GF-D8 (cell line): ENCODE measurements at places on chromosomes 16 and 17.
A peak's percentile ranks its signal among the peaks of the same experiment; 100 is the strongest.

DNA sequence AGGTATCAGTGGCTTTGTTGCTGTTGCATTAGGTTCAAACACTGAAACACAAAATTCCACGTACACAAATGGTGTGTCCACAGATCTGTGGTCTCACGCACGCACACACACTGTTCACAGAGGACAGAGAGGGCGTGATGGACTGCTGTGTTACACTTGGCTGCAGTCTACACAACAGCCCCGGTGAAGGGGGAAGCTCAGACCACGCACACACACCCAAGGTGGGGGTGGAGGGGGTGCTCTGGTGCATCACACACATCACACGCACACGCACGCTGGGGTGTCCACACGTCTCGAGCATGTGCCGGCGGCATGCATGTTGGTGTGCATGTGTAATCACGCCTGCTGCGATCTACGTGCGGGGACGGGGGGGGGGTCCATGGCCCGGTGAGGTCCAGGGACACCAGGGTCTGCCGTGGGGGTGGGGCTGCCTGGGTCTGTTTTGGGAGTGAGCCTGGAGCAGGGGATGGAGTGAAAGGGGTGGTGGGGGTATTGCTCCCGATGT, 7.3 kb downstream of the HSD3B7 start:
- DNase-seq: no peak

GRCh38 chr16:50695017-50696000, 1.9 kb downstream of the NOD2 start:
- peak; percentile 35 for DNase-seq

DNA sequence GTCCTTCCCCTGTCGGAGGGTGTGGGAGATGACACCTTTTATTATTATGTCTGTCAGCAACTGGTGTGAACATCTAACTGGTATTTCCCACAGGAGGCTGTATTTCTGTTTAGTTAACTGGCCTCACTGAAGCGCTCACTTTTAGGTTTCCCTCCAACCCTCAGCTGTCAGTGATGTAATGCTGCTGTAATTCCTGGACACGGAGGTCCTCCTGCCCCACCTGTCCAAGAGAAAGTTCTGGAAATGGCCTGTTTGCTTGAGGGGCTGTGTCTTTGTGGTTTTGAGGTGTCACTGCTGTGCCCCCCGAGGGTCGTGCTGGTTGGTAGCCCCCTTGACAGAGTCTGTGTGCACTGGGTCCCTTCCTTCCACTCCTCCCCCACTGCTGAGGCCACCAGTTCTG, 11.5 kb downstream of the KCNJ12 start:
- no peak for DNase-seq

DNA sequence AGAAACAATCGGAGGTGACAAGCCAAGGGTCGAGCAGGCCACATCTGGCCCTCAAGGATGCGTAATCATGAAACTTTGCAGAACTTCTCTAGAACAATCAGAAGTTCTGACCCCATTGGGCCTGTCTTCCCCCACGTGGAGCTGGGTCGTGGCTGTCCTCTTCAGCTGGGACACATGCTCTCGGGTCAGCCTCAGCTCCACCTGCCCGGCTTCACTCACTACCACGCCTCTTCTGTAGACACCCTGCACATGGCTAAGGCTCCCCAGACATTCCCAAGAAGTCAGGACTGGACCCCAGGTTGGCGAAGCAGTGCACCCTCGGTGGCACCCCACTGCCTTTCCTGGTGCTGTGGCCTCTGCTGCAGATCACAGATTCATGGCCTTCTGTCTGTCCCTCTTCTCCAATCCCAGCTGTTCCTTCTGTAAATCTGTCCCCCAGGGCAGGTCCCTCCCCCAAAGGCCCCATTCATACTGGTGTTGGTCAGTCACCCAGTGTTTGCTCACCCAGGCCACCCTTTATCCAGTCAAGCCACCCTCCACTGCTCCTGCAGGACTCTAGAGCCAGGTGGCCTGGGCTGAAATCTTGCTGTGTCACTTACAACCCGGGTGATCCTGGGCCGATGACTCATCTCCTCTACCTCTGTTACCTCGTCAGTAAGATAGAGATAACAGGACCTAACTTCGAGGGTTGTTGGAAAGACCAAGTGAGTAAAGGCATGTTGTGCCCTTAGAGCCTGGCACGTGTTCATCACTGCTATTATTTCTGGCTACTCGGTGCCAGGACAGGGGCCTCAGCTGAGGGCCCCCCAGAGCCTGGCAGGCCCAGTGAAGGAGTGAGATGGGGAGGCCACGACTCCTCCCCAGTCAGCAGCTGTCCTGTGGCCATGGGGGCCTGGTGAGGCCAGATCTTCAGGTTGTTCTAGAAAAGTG, 1.4 kb upstream of the SLC5A11 start:
- DNase-seq: no peak

DNA sequence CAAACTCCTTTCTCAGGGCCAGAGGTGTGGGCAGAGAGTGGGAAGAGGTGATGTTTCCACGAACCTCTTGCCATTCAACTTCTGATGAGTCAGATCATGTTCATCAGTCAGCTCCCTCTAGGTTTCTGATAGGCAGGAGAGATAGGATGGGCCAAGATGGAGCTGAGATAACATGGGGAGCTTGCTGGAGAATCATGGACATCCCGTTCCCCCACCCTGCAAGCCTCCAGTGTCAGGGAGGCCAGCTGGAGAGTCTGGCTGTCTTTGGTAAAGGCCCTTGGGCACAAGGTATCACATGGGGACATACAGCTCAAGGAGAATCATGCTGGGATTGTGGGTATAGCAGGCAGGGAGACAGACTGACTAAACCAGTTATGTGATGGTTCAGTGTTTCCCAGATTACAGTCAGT, 136.0 kb upstream of the IRX3 start:
- no peak for DNase-seq

- DNase-seq: no peak
Observed at GRCh38 chr17:70208825-70209555, 39.7 kb downstream of the KCNJ2 start.

GRCh38 chr17:72163474-72163873, 42.7 kb downstream of the SOX9 start:
- DNase-seq: no peak

DNA sequence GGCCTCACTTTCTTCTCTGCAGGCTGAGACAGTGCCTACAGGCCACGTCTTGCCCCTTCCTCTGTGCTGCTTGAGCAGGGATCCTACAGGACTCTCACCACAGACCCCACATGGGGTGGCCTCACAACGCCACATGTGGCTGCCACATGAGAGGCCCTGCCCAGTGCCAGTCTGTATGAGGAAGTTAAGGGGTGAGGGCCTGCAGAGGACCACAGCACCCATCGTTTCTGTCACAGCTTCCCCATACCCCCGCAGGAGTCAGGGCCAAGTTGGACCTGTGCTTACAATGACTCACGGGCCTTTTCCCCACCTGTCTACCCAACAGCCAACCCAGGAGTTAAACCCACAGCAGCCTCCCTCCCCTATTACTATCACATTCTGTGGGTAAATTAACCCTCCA, 2.9 kb upstream of the GSDMB start:
- no peak for DNase-seq

DNA sequence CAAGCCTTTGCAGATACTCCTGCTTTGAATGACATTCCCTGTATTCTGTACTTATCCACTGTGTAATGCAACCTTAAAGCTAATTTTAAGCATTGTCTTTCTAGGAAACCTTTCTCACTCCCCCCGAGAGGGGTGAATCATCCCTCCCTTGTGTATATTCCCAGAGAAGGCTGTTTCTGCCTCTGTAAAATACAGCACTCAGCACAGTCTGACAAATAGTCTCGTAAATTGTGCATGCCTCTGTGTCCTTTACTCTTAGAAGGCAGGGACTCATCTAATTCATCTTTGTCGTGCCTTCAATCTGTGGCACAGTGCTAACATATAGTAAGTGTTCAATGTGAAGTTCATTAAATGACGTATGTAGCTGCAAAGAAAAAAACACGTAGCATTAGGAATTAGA, 200.7 kb downstream of the CA10 start:
- no peak for DNase-seq

DNA sequence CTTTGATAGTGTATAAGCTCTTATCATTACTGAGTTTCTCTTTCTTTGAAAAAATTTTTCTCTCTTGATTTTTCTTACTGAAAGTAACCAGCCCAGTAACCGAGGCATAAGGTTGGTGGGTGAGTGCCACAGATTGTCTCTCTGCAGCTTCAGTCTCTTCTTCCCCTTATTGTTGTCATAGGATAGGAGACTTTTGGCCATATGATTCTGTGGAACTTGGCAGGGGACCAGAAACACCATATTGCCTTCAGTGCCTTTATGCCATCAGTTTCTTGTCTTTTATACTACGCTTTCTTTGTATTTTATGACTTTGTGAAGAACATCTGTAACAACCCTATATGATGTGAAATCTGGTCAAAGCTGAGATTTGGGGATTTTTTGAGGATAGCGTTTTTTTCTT, 341.6 kb upstream of the TBX2 start:
- no peak for DNase-seq
